ENCODE measurements at places on chromosomes 3 and 15. TPM values are rescaled to one million over a fixed set of nuclear protein-coding genes. Genes with fewer than 3 reads are reported as not detected.

DNA sequence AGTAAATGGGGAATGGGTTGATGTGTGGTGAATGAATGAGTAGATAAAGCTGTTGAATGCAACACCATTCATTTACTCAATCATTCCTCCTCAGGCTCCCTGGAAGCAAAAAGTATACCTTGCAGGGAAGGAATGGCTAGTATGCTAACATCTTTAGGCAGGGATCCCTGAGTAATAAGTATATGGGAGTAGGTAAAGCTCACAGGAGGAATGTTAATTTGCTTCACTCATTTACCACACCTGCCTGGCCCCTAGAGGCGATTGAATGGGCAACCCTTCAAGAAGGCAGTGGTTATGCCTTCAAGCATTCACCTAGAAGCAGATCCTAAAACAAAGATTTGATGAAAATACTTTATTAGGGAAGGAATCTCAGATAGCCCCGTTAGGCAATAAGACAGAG is 208.7 kb upstream of the GADL1 start:
- no peak for DNase-seq
- no peaks in the 10 kb centered on the region for H3K27me3 ChIP-seq
- H3K36me3 ChIP-seq = no peaks in the 10 kb centered on the region
- H3K4me1 ChIP-seq = peaks cover 34% of the 10 kb centered on the region

Gene IGSF10
- 0.12 TPM for total RNA-seq

- DNase-seq = peak; percentile 49
- H3K27ac ChIP-seq = no peak overlapping the region
- peaks cover 17% of the 10 kb centered on the region for H3K4me1 ChIP-seq
- no peaks in the 10 kb centered on the region for H3K27me3 ChIP-seq
- no peaks in the 10 kb centered on the region for H3K36me3 ChIP-seq
Observed at GRCh38 chr3:66554178-66554577, 53.4 kb upstream of the LRIG1 start.

Gene TRPM1
- total RNA-seq = not detected

DNA sequence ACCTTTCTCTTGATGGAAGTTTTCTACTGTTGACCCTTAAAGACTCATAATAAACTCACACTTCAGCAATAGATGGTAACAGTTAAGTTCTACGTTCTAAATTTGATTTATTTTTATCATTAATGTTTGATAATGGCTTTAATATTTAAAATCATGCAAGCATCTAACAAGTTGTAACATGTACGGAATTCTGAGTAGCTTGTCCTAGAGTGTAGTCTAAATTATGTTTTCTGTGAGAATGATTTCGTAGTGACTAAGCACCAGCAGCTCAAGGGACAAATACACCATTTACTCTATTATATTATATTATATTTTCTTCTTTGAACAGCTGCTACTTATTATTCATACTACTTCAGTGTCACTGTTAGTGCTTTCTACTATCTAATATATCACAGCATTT is 345.6 kb downstream of the NLGN1 start:
- H3K4me1 ChIP-seq = peaks cover 5% of the 10 kb centered on the region
- H3K27me3 ChIP-seq = no peaks in the 10 kb centered on the region
- H3K4me3 ChIP-seq = peak overlapping the region; percentile 41
- no peak for DNase-seq
- no peak overlapping the region for H3K27ac ChIP-seq

DNA sequence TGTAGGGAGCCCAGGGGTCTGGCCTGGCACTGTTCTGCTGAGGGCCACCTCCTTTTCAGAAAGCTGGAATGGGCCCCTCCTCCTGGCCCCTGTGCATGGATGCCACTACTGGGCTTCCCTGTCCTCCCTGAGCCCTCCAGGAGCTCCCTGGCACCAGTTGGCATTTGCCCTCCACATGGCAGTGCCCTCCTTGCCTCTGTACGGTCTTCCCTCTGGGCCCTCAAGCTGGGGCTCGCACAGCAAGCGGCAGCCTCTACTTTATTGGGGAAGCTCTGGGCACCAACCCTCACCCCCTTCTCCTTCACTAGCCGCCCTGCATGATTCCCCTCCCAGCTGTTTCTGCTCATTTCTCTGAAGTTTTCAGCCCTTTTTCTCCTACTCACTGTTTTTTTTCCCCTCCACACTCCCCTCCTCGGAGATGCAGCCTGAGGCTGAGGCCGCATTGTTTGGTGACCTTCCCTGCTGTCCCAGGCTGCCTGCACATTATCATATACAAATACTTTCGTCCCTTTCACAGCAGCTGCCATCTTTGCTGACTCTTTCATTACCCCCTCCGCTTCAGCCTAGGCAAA is 127.3 kb downstream of the EEFSEC start:
- H3K36me3 ChIP-seq = no peaks in the 10 kb centered on the region
- DNase-seq = no peak
- peaks cover 5% of the 10 kb centered on the region for H3K4me1 ChIP-seq

Gene SI
- not detected for total RNA-seq

GRCh38 chr3:16304061-16305010 is 39.3 kb downstream of the OXNAD1 start:
- H3K4me3 ChIP-seq = no peak overlapping the region
- H3K27ac ChIP-seq = no peak overlapping the region
- no peaks in the 10 kb centered on the region for H3K27me3 ChIP-seq
- H3K36me3 ChIP-seq = peaks cover 19% of the 10 kb centered on the region
- no peaks in the 10 kb centered on the region for H3K4me1 ChIP-seq
- no peak for DNase-seq

- DNase-seq = no peak
- H3K27ac ChIP-seq = no peak overlapping the region
- H3K36me3 ChIP-seq = no peaks in the 10 kb centered on the region
- H3K4me3 ChIP-seq = no peak overlapping the region
Observed at GRCh38 chr15:84611631-84612030, 10.8 kb downstream of the ZSCAN2 start.
